ENCODE measurements at places on chromosomes 1 and 21. TPM values are rescaled to one million over a fixed set of nuclear protein-coding genes. Genes with fewer than 3 reads are reported as not detected.

The FAM110D gene
- total RNA-seq, result 0.33 TPM

The C21orf91 gene
- 32.9 TPM for total RNA-seq

- peak; percentile 68 for DNase-seq
Measured at GRCh38 chr1:159188375-159188788, 16.3 kb upstream of the ACKR1 start.

- no peak for DNase-seq
Measured at GRCh38 chr1:188489336-188490112, 1660.8 kb downstream of the PLA2G4A start.

- DNase-seq, result no peak
Measured at GRCh38 chr1:159089184-159089791, 12.7 kb upstream of the AIM2 start.

DNA sequence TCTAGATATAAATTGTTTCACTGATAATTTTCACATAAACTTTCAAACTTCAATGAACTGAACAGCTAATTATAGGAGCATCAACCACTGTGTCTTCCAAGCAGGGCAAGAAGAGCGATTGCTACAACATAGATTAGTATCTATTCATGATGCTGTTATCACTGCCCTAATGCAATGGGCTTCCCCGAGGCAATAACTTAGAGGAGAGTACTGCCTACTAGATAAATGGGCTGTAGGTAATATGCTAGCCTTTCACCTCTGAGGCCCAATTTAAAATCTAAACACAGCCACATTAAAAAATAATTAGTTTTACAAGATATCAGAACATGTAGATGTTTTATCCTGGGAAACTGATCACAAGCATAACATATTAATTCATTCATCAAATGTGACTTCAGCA is 318.0 kb downstream of the VAV3 start:
- no peak for DNase-seq

DNA sequence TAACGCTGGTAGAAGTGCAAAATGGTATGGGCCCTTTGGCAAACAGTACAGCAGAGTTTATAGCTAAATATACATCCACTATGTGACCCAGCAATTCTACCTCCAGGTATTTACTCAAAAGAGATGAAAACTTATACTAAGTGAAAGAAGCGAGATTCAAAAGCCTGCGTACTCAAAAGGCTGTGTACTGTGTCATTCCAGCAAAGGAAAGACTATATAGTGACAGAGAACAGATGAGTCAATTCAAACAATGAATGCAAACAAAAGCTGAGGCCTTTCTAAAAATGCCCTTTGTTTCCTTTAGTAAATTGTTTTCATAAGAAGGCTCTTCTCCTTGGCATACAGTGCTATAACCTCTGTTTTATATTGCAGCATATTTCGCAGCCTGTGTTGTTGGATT is 268.8 kb upstream of the CSF3R start:
- DNase-seq, result no peak

The LAPTM5 gene
- total RNA-seq, result 0.20 TPM

The FCRL5 gene
- total RNA-seq, result not detected

DNA sequence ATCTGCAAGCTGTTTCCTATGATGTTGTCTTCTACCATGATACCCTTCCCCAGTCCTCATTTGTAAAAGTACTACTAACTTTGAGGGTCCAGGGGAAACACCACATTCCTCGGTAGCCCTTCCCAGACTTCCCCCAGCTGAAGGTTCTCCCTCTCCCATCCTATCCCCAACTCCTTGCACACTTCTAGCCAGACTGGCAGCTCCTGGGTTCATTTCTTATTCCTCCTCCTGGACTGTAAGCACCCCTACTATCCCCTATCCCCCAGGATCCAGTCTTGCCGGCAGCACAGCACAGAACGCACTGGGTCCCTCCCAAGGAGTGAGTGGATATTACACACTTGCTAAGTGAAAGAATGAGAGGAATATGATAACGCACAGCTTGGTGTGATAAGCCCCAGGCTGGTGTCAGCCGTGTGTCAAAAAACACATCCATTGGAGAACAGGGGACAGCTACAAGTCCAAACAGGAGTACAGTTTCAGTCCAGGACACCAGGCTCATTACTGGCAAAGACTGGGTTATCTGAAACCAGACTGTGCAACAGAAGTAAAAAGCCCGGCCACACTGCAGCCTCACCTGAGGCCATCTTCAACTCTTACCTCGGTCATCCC is 100.2 kb downstream of the SSBP3 start:
- no peak for DNase-seq

GRCh38 chr1:70504176-70504820 is 93.2 kb downstream of the CTH start:
- DNase-seq, result no peak

The TSPAN1 gene
- total RNA-seq, result 4.5 TPM

The IL12RB2 gene
- not detected for total RNA-seq

The ALPL gene
- total RNA-seq, result 19.8 TPM

- no peak for DNase-seq
Measured at GRCh38 chr1:7470904-7471638, 300.0 kb upstream of the VAMP3 start.

- no peak for DNase-seq
Measured at GRCh38 chr1:200073286-200073637, 45.8 kb downstream of the NR5A2 start.

- peak; percentile 15 for DNase-seq
Measured at GRCh38 chr1:116167625-116168276, 56.6 kb downstream of the MAB21L3 start.

The ATAD3C gene
- total RNA-seq, result 1.9 TPM

- no peak for DNase-seq
Measured at GRCh38 chr1:918353-918752, 5.4 kb upstream of the SAMD11 start.

- DNase-seq, result no peak
Measured at GRCh38 chr1:230427981-230428380, 1.8 kb upstream of the PGBD5 start.

The MMEL1 gene
- 0.64 TPM for total RNA-seq

DNA sequence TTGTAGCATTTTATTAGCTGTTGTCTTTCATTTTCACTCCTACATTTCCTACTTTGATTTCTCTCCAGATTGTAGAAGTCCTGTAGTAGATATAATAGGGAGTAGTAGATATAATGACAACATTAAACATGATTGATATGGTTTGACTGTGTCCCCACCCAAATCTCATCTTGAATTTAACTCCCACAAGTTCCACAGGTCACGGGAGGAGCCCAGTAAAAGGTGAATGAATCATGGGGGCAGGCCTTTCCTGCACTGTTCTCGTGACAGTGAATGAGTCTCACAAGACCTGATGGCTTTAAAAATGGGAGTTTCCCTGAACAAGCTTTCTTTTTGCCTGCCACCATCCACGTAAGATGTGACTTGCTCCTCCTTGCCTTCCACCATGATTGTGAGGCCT is 7.5 kb upstream of the PRDX6 start:
- DNase-seq, result no peak

GRCh38 chr1:70327306-70328076 is 27.0 kb downstream of the ANKRD13C start:
- DNase-seq, result no peak

DNA sequence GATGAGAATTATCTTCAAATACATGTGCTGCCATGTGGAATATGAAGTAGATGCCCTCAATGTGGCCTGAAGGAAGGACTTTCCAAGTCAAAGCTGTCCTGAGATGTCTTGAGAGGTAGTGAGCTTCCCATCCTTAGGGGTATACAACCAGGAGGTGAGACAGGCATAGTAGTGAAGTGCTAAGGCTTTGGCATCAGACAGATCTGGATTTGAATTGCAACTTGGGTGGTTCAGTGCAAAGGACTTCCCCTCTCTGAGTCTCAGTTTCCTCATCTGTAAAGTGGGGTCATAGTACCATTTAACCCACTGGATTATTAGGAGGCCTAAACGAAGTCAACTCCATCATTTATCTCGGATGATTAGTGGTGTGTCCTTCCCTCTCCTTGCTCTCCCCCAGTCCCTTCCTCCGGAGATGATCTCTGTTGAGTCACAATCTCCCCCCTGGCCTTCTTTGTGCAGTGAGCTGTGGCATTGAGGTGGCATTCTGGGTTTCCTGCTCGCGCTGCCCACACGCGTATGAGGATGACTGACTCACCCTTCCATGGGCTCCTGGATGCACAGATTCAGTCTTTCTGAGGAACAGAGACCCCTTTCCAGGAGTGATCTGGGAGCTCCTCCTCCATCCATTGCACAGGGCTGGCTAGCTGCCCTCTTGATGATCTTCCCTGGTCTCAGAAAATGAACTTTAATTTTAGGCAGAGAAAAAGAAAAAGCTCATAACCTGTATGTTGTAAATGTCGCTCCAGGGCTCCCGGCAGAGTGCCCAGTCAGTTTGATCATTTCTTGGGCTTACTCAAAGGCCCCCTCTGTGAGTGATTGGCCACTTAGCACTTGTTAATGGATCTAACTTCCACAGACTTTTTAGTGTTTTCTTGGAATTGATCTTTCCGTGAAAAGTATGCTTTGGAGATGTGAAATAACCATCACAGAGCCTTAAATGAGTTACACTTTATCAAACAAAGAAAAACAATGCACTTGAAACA is 354.6 kb downstream of the PTPRU start:
- no peak for DNase-seq

The NPHS2 gene
- not detected for total RNA-seq

DNA sequence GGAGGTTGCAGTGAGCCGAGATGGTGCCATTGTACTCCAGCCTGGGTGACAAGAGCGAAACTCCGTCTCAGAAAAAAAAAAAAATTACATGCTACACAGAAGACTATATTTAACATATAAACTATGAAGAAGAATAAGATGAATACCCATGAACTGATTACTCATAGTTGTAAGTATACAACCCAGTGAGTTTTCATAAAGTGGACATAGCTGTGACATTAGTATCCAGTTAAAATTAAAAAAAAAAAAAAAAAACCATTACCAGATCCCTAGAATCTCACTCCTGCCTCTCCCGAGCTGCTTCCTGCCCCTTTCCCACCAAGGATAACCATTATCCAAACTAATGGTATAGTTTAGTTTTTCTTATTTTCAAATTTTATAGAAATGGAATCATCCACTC is 37.4 kb downstream of the UBE4B start:
- no peak for DNase-seq

The SYT11 gene
- 1.7 TPM for total RNA-seq

Data from progenitor cell of endocrine pancreas (in vitro differentiated cells).